M059J (cell line): ENCODE measurements at places on chromosomes 7 and 10.
A peak's percentile ranks its signal among the peaks of the same experiment; 100 is the strongest.

GRCh38 chr10:46077141-46077554, 31.1 kb upstream of the MSMB start:
- DNase-seq, result peak; percentile 30

GRCh38 chr7:90719155-90719554, 123.0 kb downstream of the CDK14 start:
- DNase-seq, result no peak

DNA sequence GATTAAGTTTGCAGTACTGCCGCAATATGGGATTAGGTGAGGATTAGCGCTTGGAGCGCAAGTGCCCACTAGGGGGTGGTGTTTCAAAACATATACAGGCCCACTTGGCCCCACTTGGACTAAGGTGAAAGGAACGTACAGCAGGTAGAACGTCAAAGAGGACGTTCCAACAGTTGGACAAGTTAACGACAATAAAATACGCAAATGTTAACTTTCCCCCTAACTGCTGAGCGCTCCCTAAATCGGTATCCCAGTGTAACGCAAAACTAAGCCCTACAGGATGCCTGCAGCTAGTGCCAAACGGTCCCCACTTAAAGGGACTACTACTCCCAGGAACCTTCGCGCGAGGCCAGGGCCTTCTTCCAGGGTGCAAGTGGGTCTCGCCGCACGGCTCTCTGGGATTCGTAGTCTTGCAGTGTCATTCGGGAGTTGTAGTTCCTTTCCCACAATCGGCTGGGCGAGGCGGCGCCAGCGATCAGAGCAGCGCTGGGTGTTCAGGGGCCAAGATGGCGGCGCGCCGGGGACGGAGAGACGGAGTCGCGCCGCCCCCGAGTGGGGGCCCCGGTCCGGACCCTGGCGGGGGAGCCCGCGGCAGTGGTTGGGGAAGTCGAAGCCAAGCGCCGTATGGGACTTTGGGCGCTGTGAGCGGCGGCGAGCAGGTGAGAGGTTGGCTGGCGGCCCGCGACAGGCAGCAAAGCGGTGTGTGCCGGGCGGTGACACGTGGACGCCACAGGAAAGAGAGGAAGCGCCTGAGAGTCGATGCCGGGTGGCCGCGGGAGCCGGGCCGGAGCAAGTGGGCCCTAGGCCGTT, at the start of gene PPRC1:
Gene PPRC1 (plus strand): TSS at position 478 of the 810 bp plus-strand sequence. CDS start 29 bp downstream, at position 507.
- peak; percentile 99 for DNase-seq

DNA sequence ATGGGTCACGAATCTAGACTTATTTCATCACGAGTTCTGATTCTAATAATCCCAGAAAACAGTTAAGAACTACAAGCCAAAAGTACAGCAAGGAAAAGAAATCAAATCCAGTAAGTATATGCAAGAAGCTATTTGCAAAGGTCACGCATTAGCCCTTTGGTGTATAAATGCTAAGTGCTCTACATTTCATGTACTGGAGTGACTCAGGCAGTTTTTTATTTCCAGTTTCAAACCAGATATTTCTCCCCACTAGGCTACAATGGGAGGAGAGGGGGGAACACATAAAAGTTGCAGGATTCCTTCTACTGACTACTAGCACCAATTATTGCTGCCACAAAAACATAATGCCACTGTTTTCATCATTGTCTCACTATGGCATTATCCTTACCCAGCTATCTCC, 148.0 kb downstream of the NRCAM start:
- DNase-seq, result no peak

DNA sequence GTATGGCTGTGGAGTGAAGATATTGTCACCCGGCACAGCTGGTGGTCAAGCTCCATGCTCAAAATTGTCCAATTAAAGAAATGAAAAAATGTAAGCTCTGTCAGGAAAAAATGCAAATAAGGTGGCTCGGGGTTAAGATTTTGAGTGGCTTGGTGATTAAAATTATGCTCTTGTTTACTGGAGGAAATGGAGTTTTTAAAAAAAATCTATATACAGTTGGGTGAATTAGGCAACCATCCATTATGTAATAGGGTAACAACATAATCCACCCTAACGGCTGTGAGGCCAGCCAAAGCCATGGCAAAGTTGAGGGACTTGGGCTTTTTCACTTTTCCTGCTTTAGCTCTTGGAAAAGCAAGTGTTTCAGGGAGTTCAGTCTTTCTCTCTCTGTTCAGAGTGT, 260.8 kb upstream of the HABP2 start:
- DNase-seq, result no peak

GRCh38 chr10:119398996-119399395, 143.5 kb downstream of the RGS10 start:
- no peak for DNase-seq

DNA sequence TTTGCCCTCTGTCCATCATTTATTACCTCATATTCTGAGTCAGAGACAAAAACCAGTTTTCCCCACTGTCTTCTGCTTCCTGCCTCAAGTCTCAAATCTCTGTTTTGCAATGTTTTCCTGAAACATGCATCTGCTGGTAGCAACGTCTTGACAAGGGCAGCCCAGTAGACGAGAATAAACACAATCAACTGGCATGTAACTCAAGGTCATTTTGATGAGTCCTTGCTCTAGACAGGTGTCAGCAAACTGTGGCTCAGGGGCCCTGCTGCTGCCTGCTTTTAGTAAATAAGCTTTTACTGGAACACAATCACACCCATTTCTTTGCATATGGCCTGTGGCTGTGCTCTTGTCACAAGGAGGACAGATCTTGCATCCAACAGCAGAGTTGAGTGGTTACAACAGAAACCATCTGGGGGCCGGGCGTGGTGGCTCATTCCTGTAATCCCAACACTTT, 59.8 kb downstream of the ITIH5 start:
- no peak for DNase-seq

GRCh38 chr7:55513868-55514267, 58.4 kb downstream of the VOPP1 start:
- no peak for DNase-seq

GRCh38 chr10:14510346-14510745, 179.6 kb upstream of the FRMD4A start:
- DNase-seq, result no peak

GRCh38 chr7:139059905-139060304, 24.1 kb upstream of the ZC3HAV1L start:
- no peak for DNase-seq

GRCh38 chr10:118850418-118851061, 95.8 kb upstream of the CACUL1 start:
- peak; percentile 64 for DNase-seq

- peak; percentile 11 for DNase-seq
Measured at GRCh38 chr10:75352650-75353049, 48.9 kb downstream of the ZNF503 start.

DNA sequence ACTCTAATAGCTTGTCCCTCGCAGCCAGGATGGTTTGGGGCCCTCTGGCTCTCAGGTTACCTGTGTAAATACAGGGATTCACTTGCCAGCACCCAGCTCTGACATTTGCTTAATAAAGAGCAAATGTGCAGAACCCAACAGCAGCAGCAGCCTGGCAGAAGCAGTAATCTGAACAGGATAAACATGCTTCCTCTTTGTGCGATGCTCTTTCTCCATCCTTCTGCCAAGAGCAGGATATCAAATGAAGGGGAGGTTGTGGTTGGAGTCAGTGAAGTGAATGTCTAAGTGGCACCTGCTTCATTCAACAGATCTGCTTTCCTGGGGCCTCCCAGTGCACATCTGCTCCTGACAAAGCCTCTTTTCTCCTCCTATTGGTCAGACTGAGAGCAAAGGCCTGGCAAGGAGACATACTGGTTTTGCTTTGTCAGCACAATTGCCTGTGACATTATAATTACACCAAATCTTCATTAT, 130.3 kb downstream of the NRF1 start:
- DNase-seq, result no peak
